ENCODE measurements at places on chromosomes 11 and 22.

- DNase-seq = no peak
These were observed 1.8 kb downstream of the ARRB1 start for GRCh38 chr11:75349521-75350116.

DNA sequence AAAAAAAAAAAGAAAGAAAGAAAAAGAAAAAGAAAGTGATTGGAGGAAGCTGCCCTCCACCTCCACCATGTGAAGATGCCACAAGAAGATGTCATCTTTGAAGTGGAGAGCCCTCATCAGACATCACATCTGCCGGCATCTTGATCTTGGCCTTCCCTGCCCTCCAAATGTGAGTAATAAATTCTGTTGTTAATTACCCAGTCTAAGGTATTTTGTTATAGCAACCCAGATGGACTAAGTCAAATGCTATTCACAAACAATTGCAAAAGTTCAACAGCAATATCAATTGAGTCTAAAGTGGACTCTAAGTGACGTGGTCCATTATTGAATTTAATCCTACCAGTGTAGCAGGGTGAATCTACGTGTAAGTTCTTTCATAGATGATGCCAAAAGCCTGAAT lies 55.9 kb upstream of the NUP160 start:
- DNase-seq = no peak

DNA sequence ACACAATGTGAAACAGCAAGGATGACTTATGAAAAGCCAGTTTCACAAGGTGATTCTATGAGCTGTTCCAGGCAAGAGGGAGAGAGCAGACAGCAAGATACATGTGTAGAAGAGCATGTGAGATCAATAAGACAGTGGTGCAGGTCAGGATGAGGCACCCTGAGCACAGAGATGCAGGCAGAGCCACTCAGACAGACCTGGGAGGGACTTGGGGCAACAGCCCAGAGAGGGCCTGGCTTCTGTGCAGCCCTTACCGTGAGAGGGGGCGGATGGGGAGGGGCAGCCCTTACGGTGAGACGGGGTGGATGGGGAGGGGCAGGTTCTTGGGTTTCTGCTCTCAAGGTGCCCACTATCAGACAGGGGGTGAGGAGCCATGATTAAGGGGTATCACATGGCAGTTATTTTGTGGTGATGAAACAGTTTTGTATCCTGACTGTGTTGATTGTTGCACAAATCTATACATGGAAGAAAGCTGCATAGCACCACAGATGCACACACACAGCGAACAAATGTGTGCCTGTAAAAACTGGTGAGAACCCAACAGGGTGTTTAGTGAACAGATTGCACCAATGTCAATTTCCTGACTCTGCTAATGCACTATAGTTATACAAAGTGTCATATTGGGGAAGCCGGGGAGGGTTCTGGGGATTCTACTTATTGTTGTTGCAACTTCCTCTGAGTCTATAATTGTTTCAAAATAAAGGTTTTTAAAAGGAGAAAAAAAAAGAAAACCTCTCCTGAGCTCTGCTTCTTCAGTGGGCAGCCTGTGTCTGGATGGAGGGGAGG lies 5.2 kb upstream of the C22orf42 start:
- no peak for DNase-seq

DNA sequence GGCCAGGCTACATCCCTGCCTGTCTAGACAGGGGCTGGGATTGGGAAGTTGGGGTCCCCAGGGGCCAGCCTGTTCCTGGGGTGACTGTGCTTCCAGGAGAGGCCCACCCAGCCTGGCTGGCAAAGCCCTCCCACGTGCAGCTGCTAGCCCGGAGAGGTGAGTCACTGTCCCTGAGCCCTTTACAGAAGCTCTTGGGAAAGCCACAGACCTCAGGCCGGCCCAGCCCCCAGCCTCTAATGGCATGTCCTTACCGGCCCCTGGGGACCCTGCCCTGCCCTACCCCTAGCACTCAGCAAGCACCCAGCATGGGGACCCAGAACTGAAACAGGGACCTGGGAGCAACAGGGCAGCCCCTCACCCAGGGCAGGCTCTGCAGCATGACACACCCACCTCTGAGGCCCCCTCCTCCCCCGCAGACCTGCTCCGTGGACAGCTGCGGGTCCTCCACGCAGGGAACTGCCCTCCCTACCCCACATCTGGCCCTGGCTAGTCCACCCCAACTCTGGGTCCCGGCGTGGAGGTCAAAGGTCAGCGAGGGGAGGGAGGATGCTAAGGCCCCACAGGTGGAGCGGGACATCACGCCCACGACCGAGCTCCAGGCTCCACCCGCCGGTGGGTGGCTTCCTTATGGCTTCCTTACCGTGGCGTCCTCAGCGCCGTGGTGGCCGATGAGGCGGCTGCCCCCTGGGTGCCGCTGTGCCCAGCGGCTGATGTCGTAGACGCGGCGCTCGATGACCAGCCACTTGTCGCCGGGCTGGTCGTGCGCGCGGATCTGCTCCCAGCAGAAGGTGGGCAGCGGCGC lies 615 bp downstream of the FADS3 start:
- DNase-seq = no peak

DNA sequence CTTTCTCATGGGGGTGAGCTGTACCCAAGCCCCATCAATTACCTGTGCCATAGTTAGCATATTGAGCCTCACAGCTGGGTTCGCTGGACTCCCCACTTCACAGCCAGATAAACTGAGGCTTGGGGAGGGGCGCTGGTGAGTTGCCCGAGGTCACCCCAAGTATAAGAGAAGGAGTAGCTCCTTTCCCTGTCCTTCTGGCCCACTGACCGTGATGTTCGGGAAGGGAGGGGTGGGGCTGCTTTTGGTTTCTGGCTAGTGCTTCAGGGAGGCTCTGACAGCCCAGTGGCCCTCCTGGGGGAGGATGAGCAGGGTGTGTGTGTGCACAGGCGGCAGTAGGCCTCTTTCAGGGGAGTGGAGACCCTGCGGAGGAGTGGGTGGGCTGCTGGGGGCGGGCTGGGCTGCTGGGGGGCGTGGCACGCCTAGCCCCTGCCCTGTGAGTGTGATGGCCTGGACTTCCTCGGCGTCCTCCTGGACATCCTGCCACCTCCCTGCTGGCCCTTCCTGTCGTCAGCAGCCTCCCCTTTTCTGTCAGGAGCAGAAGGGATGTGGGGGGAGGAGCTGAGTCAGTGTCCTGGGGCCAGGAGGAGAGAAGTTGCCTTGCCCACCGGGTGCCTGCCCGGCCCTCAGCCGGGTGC lies 50.3 kb downstream of the TRIOBP start:
- DNase-seq = no peak

- DNase-seq = no peak
These were observed 27.4 kb downstream of the CHST1 start for GRCh38 chr11:45638051-45638450.

- DNase-seq = no peak
These were observed 689 bp downstream of the RAB39A start for GRCh38 chr11:107928767-107929507.

- no peak for DNase-seq
These were observed 42.2 kb downstream of the PDE2A start for GRCh38 chr11:72631806-72632731.

DNA sequence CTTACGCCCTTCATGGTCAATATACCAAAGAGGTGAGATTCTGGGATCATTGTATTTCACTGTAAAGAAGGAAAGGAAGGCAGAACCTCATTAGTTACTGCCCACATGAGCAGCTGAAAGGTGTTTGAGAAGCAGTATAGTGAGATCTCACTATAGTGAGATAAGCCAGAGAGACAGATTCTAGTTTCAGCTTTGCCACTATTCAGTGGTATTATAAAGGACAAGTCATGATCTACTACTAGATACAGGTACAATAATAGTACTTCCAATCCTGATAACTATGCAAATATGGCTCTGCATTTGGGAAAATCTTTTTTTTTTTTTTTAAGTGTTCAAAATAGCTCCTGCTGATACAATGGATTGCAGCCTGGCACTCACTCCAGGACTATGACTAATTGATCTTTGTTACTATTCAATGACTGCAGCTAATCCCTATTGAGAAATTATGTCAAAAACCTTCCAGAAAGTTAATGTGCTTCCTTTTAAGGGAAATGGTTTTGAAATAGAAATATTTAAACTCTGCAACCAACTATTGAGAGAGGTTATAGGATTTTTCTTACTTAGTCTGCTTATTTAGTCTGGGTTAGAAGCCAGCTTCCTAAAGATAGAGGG lies 8.3 kb upstream of the DLAT start:
- no peak for DNase-seq

GRCh38 chr11:92211576-92212167 lies 12.9 kb upstream of the FAT3 start:
- no peak for DNase-seq

GRCh38 chr22:40928657-40929056 lies 22.5 kb upstream of the RBX1 start:
- DNase-seq = no peak

GRCh38 chr11:116557282-116557681 lies 215.5 kb downstream of the BUD13 start:
- no peak for DNase-seq

GRCh38 chr11:68149417-68149816 lies 28.2 kb upstream of the CHKA start:
- no peak for DNase-seq

DNA sequence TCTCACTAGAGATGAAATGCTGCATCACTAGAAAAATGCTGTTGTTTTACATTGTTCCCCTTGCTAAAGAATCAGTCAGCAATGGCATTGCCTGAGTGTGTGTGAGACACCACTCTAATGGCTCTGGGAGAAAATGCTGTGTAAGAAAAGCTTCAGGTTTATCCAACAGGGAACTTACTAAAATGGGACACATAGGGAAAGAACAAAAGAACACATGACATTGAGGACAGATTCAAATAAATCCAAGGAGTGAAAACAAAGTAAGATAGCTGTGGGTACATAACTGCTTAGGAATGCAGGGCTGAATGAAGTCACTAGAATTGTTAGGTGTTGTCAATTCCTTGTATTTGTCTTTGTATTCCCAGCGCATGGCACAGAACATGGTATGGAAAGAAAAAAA lies 24.2 kb downstream of the BLID start:
- no peak for DNase-seq

DNA sequence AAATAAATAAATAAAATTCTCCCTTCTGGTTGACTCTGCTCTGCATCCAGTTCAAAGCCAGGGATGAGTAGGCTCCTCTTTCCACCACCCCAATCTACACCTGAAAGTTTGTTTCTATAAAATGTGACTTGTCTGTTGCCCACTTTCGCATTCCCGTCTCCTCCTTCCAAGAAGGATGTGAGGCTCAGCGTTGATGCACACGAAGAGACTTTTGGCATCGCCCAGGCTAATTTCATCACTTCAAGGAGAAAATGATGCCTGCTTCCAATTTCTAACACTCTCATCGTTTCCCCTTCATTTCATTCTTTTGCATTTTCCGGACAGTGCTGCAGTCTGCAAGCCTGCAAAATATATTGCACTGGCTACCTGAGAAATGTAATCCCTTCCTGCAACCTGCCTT lies 3.9 kb downstream of the MPPED1 start:
- DNase-seq = no peak

DNA sequence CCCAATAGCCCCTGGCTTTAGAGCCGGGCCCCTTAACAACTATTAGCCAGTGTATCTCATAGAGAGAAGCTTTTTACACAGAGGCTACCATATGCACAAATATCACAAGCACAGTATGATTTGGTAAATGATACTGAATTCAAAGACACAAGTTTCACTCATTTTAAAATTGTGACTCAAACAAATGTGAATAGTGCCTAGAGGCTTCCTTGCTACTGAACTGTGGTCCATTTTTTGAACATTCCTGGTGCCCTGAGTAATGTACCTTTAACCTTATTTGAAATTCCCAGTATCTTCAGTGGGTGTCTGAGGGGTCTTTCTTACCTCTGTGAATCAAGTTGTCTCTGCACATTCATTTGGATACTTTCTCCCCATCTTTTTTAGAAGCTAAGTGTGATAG lies 156.2 kb downstream of the MAML2 start:
- DNase-seq = no peak

DNA sequence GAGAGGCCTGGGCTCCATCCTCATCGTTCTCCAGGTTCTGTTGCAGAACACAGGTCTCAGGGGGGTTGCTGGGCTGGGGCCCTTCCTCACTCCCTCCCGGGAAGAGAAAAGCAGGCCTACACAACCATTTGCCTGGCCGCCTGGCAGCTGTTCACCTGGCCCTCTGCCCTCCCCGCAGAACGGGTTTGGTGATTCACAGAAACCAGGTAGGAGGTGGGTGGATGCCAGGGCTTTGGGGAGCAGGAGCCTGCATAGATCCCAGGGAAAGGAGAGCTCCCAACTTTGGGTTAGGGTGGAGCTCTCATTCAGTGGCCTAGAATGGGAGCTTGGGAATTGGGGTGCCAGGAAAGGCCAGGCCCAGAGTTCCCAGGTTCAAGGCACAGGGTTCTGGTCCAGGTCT lies 995 bp downstream of the TMEM134 start:
- no peak for DNase-seq

- DNase-seq = peak; percentile 67
These were observed 3.5 kb upstream of the KRTAP5-6 start for GRCh38 chr11:1693327-1694063.

- DNase-seq = no peak
These were observed 159.3 kb downstream of the BRD1 start for GRCh38 chr22:49668402-49668801.

- no peak for DNase-seq
These were observed 5.8 kb downstream of the THRSP start for GRCh38 chr11:78069465-78069864.

DNA sequence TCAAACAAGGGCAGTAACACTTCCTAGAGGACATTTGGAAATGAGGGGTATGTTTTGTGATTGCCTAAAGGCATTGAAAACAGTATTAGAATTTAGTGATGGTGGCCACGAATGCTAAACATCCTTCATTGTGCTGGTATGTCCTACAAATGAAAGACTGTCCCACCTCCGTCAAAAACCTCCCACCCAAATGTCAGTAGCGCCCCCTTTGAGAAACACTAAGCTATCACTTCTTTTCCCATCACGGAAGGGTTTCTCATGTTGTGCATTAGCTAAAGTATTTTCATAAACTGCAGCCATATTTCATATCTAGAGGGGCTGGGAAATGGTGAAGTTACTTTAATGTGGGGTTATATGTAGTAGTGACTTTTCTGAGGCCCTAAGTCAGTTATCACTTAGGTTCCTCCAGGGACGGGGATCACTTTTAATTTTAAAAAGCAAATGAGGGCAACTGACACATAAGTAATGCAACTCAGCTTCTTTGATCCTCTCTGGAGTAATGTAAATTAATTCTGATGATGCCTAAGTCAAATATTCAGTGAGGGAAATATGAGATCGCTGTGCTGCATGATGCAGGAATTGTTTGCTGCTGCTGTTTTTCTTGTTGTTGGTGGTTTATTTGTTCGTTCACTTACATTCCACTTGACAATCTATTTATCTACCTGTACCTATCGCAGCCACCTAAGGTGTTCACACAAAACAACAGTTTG lies 1403.4 kb upstream of the TENM4 start:
- no peak for DNase-seq

DNA sequence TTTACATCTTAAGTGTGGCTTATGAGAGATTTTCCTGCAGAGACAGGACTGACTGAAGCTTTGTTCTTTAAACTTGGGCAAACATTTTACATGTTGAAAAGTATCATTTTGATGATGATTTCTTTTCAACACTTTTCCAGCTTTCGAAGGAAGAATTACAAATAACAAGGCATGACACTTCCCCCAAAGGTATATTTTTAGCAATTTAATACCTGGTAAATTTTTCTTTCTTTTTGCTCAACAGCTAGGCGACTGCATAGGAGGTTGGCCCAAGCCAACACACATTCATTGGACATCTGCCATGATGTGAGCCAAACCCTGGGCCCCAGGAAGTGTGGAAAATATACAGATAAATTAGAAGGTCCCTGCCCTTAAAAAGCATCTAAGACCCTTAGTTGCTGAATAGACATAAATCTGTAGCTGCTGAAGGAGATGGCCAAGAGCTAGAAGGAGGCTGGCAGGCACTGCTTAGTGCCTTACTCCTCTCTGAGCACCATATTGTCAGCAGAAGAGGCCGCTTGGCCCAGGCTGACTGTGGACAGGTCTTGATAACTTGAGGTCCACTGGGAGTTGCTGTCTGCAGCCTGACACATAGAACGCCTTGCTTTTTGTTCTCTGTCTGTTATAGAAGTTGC lies 53.3 kb upstream of the CD44 start:
- DNase-seq = no peak
